ENCODE measurements at places on chromosomes 3 and 15.

DNA sequence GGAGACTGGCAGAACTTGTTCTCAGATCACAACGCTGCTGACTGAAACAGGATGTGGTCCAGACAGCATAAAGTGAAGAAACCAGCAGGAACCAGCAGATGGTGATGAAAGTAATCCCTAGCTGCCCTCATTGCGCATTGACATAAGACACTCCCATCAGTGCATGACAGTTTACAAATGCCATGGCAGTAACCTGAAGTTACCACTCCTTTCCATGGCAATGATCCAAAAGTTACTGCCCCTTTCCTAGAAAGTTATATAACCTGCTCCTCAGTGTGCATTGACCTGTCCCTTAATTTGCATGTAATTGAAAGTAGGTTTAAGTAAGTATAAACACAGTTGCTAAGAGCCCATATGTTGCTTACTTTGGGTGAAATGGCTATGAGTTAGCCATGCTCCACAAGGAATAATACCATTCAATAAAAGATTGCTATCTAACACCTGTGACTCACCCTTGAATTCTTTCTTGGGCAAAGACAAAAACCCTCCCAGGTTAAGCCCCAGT, 149.1 kb upstream of the CD96 start:
- DNase-seq, result no peak

- no peak for DNase-seq
These were observed 39.4 kb upstream of the PCSK6 start for GRCh38 chr15:101528917-101529299.

- peak; percentile 66 for DNase-seq
These were observed 2.4 kb downstream of the TSC22D2 start for GRCh38 chr3:150410311-150411105.

DNA sequence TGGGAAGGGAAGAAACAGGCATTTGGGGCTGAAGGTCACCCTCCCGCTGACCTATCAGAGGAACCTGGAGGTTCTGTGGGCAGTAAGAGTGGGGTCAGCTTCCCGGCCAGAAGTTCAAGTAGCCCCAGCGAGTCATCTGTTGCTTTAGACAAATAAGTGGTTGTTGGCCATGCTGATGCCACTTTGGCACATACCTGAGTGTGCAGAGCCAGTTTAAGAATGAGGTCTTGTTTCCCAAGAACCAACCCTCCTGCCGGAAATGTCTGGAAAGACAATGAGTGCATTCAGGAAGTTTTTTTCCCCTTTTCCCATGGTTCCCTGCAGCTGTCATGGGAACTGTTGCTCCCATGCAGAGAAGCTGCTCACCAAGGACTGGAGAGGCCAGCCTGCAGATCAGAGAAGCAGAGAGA, 166.7 kb downstream of the ZNF621 start:
- no peak for DNase-seq

DNA sequence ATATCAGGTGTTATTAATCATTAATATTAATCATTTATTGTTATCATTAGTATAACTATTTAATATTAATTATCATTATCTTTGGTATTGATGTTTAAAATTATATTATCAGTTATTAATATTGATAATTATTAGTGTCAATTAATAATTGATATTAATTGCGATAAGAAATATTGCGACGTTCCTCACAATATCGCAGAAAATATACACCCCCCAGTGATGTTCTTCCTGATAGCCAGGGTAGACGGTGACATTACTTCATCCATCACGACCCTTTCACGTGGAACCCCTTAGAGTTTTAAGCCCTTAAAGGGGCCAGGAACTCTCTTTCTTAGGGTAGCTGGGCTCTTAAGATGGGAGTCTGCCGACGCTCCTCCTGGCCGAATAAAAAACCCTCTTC, 98.6 kb upstream of the OSBPL11 start:
- DNase-seq, result no peak

GRCh38 chr3:134432236-134432635, 53.5 kb downstream of the ANAPC13 start:
- DNase-seq, result no peak

GRCh38 chr3:8520816-8521403, 19.3 kb downstream of the LMCD1 start:
- no peak for DNase-seq

GRCh38 chr3:14844386-14845170, 25.8 kb downstream of the FGD5 start:
- DNase-seq, result no peak

- no peak for DNase-seq
These were observed 261.6 kb downstream of the PDZRN3 start for GRCh38 chr3:73363093-73363492.

DNA sequence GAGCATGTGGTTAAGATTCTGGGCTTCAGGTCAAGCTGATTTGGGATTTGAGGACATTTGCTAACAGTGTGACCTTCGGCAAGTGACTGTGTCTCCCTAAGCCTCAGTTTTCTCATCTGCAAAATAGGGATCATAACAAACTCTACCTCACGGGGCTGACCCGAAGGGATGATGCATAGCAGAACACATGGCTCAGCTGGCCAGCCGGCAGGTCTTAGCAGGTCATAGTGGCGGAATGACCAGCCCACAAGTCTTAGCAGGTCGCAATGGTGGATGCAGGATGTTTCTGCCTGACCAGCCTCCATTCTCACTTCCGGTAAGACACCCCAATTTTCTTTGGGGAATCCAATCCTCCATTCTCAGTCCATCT, 63.3 kb downstream of the IQSEC1 start:
- DNase-seq, result no peak

GRCh38 chr3:135694142-135694541, 271.4 kb upstream of the PPP2R3A start:
- no peak for DNase-seq

DNA sequence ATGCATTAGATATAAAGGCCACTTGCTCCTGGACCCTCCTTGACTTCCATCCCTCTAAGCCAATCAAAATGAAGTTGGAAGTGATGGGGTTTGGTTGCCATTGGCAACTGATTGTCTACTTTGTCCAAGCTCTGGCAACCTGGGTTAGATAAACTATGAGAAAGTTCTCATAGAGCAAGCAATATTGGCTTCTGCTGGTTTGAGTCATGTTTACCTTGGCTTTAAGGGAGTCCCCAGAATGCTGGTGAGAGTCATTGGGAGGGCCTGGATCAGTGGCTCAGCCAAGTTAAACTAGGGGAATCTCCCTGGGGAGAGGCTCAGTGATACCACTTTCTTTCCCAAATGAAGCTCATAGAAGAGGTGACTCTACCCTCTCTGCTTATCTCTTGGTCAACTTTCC, 176.3 kb upstream of the ROPN1 start:
- no peak for DNase-seq

Measured in upper lobe of left lung (tissue), 6 donors.